Right atrium auricular region (tissue), 2 donors: ENCODE measurements at places on chromosomes 13 and 19. TPM values are rescaled to one million over a fixed set of nuclear protein-coding genes. Genes with fewer than 3 reads are reported as not detected.

Gene ARL11
- total RNA-seq: 0.19 TPM

Gene TMEM221
- 0.51 TPM for total RNA-seq

GRCh38 chr13:71214821-71215220 is 652.2 kb downstream of the DACH1 start:
- no peak for DNase-seq

- DNase-seq: no peak
Observed at GRCh38 chr19:4593409-4593851, 33.9 kb upstream of the SEMA6B start.

Gene KCNRG
- 1.6 TPM for total RNA-seq

- DNase-seq: no peak
Observed at GRCh38 chr13:42804244-42804874, 23.0 kb downstream of the FAM216B start.

Gene ASF1B
- 1.4 TPM for total RNA-seq

- DNase-seq: no peak
Observed at GRCh38 chr19:4322942-4323665, 15.5 kb downstream of the STAP2 start.

Gene APLP1
- total RNA-seq: 17.5 TPM

- no peak for DNase-seq
Observed at GRCh38 chr13:76942363-76942762, 5.9 kb upstream of the ACOD1 start.
